ENCODE measurements at places on chromosomes 7 and 10. TPM values are rescaled to one million over a fixed set of nuclear protein-coding genes. Genes with fewer than 3 reads are reported as not detected.

The IDI2 gene
- not detected for total RNA-seq

The EIF5AL1 gene
- total RNA-seq = 0.58 TPM

The PNLIPRP3 gene
- total RNA-seq = not detected

The HOXA9 gene
- 7.0 TPM for total RNA-seq

The PRR15 gene
- not detected for total RNA-seq

The TFEC gene
- total RNA-seq = not detected

The KLF14 gene
- total RNA-seq = not detected

The PHYHIPL gene
- not detected for total RNA-seq

The GNAT3 gene
- not detected for total RNA-seq

The FEZF1 gene
- not detected for total RNA-seq

The LRGUK gene
- total RNA-seq = 0.05 TPM

The ADIRF gene
- not detected for total RNA-seq

The CLCN1 gene
- not detected for total RNA-seq

The VSTM4 gene
- 1.8 TPM for total RNA-seq

The PBLD gene
- total RNA-seq = 3.3 TPM

The GPR15LG gene
- total RNA-seq = not detected

The LIPJ gene
- not detected for total RNA-seq

The SLC26A3 gene
- total RNA-seq = not detected

The POLR3A gene
- 8.3 TPM for total RNA-seq

The LFNG gene
- total RNA-seq = 0.97 TPM

The VPS50 gene
- 20.8 TPM for total RNA-seq

The TAS2R41 gene
- not detected for total RNA-seq

The SPDYE2 gene
- not detected for total RNA-seq

The OR2AE1 gene
- not detected for total RNA-seq

The SFRP5 gene
- total RNA-seq = not detected

The VWA2 gene
- not detected for total RNA-seq

The RAB19 gene
- total RNA-seq = not detected

The EFCAB10 gene
- total RNA-seq = not detected

The LRRC18 gene
- not detected for total RNA-seq

The PRPF18 gene
- total RNA-seq = 54.8 TPM

The HECW1 gene
- 19.1 TPM for total RNA-seq

The NEURL1 gene
- not detected for total RNA-seq

The IMMP2L gene
- 16.2 TPM for total RNA-seq

The ADAM8 gene
- not detected for total RNA-seq
